ACHN (cell line): ENCODE measurements at places on chromosomes 7 and 10.
A peak's percentile ranks its signal among the peaks of the same experiment; 100 is the strongest.

DNA sequence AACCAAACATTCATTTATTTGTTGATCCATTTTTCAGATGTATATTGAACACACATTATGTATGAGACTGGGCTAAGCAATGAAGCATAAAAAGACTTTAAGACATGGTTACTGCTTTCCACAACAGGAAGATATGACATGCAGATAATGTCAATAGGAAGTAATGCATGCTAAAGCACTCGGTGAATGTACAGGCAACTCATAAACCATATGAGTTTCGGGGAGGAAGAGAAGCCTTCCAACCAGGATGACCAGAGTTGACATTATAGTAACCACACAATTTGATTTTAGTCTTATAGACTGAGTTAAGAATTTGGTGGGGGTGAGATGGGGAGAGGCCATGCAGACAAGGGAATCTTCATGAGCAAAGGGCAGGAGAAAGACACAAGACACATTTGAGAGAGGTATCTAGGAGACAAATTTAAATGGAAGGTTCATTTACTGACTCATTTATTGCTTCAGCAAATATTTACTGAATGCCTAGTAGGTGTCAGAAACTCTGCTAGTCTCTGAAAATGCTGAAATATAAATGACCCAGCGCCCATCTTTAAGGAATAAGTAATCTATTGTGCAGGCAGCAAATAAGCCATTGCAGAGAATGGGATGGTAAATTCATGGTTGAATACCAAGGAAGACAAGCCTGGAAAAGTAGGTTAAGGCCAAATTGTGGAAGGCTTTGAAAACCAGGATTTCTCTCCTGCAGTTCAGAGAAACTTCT lies 19.0 kb upstream of the SLK start:
- no peak for DNase-seq

- DNase-seq, result peak; percentile 75
Measured at GRCh38 chr10:104300002-104300735, 31.2 kb downstream of the GSTO2 start.

DNA sequence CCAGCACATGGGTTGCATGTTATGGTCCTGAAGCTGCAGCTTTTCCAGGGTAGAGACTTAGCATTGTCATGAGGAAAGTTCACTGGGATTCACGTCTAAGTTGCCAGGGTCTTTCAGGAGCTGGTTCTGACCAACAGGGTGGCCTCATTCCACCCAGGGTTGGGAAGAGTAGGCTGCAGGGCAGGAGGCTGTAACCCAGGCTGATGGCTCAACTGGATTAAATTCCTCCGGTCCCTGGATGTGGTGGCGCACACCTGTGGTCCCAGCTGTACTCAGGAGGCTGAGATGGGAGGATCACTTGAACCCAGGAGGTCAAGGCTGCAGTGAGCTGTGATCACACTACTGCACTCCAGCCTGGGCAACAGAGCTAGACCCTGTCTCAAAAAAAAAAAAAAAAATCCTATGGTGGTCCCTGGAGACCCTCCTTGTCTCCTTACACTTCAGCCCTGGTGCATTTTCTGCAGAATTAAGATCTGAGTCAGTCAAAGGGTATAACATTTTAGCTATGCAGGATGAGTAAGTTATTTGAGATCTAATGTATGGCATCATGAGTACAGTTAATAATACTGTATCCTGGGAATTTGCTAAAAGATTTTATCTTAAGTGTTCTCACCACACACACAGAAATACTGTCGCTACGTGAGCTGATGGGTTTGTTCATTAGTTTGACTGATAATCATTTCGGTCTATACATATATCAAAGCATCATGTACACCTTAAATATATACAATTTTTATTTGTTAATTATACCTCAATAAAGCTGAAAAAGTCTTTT lies 44.0 kb downstream of the ASB13 start:
- DNase-seq, result no peak

- no peak for DNase-seq
Measured at GRCh38 chr7:138837627-138838026, 39.6 kb upstream of the ATP6V0A4 start.

GRCh38 chr7:121084748-121085336 lies 96.3 kb downstream of the CPED1 start:
- peak; percentile 98 for DNase-seq
